Smooth muscle cell of trachea (primary cell): ENCODE measurements at places on chromosomes 12 and 14. TPM values are rescaled to one million over a fixed set of nuclear protein-coding genes. Genes with fewer than 3 reads are reported as not detected.

Gene TPPP2
- under 0.01 TPM in 1 of 2 replicates, not detected in the other for total RNA-seq

Gene MTERF2
- total RNA-seq = 6.5 and 10.9 TPM in 2 replicates

Gene MYH6
- not detected in 2 replicates for total RNA-seq

Gene CIDEB
- total RNA-seq = 1.5 and 2.6 TPM in 2 replicates

Gene RPL10L
- not detected in 2 replicates for total RNA-seq

Gene DBX2
- not detected in 2 replicates for total RNA-seq

Gene DPPA3
- not detected in 2 replicates for total RNA-seq
